Stimulated activated CD4-positive, alpha-beta T cell treated with anti-CD3 and anti-CD28 coated beads, Interleukin-4, amount 100 ng/mL, for 4 hours (primary cell): ENCODE measurements at places on chromosomes 7 and 10.

DNA sequence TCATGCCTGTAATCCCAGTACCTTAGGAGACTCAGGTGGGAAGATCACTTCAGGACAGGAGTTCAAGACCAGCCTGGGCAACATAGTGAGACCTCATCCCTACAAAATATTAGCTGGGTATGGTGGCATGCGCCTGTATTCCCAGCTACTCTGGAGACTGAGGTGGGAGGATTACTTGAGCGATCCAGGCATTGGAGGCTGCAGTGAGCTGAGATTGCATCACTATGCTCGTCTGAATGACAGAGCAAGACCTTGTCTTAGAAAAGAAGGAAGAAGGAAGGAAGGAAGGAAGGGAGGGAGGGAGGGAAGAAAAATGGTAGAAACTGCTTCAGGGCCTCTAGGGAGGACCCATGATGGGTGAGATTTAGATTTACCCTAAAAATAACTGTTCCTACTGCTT is 112.3 kb downstream of the SPDYE5 start:
- no peak for DNase-seq

DNA sequence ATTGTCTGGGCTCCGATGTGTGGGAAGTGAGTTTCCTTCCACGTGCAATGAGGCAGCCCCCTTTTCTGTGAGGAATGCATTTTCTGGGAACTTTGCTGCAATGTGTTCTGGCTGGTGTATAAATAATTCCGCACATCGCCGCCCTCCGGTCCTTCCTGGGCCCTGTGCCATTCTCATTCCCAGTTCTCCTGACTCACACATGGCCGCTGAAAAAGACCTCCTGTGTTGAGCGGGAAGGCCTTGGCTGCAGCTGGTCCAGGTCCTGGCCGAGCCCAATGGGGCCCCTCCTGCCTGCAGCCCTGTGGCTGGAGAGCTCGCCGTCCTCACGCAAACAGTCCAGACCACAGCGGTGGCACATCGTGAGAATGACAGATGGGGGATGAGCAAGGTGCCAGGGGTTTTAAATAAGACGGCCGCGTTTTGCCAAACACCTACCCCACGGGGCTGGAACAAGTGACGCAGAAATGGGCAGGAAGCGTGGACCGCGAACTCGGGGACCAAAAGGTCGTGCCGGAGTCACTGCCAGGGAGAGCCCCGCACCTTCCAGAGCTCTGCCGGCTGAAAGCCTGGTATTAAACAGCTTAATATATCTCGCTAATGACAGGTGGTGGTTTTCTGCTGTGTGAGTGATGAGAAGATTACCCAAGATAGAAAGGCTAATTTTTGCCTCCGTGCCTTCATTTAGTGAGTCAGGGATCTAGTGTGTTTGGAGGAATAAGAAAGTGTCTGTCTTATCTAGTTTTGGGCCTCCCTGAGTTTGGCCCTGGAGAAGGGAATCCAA is 37.0 kb downstream of the FAM20C start:
- DNase-seq: no peak

DNA sequence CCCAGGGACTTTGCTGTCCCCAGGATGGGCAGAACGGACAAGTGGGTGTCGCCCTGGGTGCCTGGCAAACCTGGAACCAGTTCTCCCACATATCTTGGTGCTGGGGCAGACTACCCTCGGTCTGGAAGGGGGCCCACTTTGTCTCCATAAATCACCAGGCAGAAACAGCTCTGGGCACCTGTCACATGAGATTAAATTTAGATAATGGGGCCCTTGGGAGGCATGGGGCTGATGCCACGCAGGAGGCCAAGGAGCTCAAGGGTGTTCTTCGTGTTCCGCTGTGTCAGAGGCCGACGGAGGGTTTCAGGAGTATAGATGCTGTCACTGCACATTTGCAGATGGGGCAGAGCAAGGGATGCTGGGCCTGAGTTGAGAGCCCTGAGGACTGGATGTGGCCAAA is 72.7 kb downstream of the TMEM130 start:
- DNase-seq: no peak

DNA sequence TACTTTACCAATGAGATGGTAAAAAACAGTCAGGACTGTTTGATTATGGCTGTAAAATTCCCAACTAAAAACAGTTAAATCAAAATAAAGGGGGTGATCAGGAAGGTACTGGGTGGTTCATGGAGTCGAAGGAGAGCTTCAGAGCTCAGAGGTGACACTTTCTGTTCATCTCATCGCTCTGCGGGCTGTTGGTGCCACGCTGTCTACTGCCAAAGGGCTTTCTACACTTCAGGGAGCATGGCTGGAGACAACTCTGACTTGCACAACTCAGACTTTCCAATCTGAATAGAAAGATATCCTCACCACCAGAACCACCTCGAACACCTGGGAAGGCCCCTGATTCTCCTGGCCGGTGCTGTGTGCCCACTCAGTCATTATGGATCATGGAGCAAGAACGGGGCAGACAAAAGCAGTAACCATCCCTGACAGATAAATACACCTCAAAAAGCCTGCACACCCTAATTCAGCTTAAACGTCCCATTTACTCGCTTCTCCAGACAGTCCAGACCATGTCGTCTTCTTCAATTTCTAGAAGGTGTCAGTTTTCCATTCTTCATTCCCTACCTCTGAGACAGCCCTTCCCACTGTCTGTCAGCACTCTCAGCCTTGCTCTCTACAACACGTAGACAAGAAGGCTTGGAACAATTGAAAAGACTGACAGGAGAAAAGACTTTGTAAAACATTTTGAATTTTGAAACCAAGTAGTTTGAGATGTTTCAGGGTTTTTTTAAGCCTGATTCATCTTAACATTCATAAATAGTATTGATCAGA is 348.7 kb upstream of the NFE2L3 start:
- no peak for DNase-seq
